ENCODE measurements at places on chromosomes 5 and 9. TPM values are rescaled to one million over a fixed set of nuclear protein-coding genes. Genes with fewer than 3 reads are reported as not detected.

KCNMB1 gene
- 10.8 TPM for total RNA-seq

SH3GL2 gene
- 4.5 TPM for total RNA-seq

EEIG1 gene
- total RNA-seq, result 30.4 TPM

FAM193B gene
- 22.8 TPM for total RNA-seq

ADAMTS6 gene
- 23.1 TPM for total RNA-seq

ABLIM3 gene
- total RNA-seq, result 9.8 TPM

RLN2 gene
- not detected for total RNA-seq

DIRAS2 gene
- total RNA-seq, result 2.2 TPM

HSPB3 gene
- total RNA-seq, result 12.4 TPM

GRCh38 chr5:72597456-72597948 lies 90.3 kb upstream of the ZNF366 start:
- no peak for DNase-seq

- DNase-seq, result no peak
Measured at GRCh38 chr5:176630681-176631222, 277 bp downstream of the EIF4E1B start.

- no peak for DNase-seq
Measured at GRCh38 chr5:123436201-123436600, 13.0 kb upstream of the CEP120 start.

DNA sequence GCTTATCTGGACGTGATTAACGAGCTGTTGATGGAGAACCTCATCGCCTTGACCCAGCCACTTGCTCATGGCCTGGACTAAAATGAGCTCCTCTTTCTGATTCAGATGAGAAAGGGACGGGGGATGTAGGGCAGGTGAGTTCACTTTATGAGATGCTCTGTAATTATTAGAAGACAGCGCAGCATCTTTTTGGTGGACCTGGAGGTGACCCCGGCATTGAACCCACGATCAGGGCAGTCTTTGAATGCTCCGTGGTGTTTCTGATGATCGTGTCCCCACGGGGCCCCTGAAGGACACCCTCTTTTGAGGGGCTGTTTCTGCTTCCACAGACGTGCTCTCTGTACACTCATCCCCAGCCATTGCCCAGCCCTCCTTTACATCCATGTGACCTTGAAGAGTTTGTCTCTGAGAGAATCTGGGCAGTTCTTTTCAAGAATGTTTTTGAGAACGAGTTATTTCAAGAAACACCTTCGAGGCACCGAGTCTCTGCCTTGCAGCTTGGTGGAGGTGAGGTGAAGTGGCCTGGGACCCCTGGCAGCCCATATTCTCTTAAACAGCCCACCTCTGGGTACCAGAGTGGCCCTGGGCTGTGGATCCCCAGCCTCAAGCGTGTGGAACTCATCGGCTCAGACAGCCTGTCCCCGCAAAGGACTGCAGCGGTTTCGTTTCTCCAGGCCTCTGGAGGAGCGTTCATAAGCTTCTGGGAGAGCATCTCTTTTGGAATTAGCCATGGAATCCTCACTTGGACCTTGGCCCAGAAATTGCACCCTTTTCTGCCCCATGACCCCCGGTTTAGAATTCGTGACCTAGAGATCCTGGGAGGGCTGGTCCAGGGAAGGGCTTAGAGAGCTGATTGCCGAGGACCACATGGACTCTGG lies 50.3 kb downstream of the COL5A1 start:
- DNase-seq, result no peak

DNA sequence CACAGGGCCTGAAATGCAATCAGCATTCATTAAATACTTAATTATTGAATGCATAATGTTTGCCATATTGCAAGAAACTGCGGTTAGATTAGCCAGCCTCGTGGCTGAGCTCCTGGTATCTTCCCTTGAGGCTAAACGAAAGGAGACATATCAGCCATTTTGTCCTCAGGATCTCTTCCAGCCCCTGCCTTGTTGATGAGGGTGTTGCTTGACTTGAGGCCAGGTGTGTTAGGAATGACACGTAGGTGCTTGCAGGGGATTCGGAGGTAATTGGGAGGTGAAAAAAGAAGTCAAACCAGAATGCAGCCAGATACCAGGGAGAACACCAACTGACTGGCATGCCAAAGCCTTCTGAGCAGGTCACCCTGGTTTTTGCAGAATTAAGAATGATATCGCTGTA lies 12.5 kb downstream of the SH3RF2 start:
- DNase-seq, result no peak

DNA sequence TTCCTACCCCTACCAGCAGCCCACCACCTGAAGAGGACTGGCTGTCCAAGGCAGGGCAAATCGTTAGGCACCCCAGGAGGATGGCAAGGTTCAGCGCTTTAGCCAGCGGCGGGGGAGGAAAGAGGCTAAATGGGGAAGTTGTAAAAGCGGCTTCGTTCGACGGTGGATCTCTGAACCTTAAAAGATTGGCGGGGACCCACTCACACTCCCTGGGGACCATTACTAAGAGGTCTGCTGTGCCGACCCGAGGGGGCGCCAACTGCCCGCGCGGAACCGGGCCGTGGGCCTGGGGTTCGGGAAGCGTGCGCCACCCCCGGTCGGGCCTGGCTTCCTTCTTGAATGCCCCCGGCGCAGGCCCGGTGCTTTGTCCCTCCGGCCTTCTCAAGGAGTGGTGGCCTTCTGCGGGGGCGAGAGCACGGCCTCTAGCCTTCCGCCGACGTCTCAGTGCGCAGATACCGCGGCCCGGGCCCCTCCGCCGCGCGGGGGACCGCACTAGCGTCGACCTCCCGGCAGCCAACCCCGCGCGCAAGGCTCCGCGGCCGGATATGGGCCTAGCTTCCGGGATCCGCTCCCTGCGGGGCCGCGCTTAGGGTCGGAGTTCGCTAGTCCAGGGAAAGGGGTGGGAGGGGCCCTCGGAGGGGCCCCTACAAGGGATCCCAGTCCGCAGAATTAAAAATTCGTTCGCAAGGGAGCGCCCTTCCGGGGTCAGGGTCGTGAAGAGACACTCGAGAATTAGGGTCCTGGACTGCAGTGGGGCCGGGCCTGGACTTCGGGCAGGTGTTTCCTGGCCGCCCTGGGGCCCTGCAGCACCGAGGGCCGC lies 10.5 kb downstream of the NR2F1-AS1 start:
- DNase-seq, result no peak

DNA sequence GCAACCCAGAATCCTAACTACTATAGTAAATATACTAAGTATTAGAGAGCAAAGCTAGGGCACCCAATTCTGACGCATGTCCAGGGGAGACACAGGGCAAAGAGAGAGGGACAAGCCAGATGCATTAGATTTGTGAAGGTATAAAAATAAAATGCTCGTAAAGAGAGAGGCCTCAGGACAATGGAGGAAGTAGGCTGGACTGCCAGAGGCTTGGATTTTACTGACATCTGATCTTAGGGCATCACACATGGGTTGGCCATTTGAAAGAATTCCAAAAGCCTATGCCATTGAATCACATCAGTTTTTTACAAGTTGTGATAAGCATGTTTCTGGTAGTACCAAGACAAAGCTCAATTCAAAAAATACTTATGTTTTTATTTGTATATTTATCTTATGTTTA lies 149.3 kb upstream of the MSX2 start:
- no peak for DNase-seq

DNA sequence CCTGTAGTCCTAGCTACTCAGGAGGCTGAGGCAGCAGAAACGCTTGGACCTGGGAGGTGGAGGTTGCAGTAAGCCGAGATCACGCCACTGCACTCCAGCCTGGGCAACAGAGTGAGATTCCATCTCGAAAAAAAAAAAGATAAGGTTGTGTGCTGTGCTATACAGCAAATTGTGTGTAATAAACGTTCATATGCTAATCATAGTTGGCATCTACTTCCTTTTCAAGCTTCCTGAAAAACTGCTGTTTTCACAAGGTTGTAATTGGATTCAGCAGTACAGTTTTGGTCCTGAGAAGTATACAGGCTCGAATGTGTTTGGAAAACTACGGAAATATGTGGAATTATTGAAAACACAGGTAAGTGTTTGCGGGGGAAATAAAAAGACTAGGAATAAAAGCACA lies 25.5 kb downstream of the OTULINL start:
- DNase-seq, result no peak

DNA sequence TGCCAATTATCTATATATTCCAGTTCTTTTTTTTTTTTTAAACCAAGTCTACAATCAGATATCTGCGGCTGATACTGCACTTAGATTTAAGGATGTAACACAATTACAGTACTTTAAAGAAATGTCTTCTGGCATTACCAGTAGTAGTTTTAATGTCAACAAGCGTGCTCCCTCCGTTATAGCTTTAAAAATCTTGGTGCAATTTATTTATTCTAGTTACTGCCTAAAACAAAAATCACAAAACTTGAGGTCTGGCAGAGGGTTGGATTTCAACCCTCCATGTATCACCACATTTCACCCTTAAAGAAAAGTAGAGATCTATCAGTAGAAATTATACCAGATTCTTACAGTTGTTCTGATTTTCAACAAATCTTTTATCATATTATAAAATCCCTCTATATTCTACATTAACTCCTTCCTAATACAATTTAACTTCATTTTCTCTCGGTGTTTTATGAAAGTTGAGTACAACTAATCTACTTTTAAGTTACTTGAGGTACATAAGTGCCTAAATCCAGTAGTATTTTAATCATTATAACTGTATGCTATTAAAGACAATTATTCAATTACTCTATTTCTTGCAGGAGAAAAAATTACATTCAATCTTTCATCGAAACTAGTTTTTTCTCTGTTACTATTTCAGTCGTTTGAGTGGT lies 2.0 kb upstream of the RICTOR start:
- no peak for DNase-seq

- no peak for DNase-seq
Measured at GRCh38 chr5:97553604-97554452, 370.8 kb upstream of the RIOK2 start.

DNA sequence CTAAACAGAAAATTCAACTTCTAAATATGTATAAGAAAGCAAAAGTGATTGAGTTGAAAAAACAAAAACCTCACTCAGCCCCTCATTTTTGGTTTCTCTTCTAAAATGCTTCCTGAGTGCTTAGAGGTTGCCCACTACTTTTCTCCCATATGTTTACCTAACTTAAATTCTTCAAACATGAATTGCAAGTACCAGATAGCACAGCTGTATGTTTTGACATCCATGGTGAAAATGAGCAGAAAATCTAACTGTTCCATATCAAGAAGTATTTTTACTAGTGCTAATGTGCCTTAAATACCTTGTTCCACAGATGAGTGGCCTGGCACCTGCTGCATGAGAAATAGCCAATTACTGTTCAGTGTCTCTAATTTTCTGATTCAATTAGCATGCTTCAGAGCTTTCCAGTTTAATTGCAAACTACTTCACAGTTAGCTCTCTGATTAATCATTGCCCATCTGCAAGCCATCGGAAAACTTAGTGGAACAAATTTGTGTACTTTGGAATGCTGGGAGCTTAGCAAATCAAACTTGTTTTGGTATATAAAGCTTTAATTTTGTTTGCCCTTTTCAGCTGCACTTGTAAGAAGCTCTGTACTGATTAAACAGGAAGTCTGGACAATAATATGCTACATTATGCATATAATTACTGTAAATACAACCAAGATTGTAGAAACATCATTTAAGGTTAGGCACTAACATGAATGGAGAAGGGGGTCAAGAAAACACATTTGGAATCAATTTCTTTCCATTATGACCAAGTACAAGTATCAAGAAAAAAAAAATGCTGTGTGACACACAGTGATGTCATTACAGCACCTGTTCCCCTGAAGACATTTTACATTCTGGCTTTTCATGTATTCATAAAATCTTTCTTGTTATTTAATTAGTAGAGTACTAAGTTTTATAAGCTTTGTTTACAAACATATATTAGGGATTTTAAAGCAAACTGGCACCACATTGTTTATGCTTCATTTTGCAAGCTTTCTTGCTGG lies 65.6 kb downstream of the POU5F2 start:
- no peak for DNase-seq

DNA sequence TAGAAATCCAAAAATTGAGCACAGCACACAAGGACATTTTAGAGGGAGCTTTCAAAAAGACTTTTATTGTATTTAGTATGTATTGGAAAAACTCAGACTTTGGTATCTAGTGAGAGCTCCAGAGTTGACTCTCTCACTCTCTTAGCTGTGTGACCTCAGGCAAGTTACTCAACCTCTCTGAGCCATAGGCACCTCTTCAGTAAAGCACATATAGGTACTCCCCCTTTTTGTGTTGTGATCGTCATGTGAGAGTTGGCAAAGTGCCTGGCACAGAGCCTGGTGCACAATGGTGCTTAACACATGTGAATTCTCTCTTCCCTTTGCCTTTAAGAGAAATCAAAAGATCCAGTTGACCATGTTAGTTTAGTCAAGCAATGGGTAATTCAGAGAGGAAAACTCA lies 186.2 kb downstream of the TMEM38B start:
- DNase-seq, result no peak

GRCh38 chr9:105439428-105439827 lies 8.4 kb upstream of the FSD1L start:
- DNase-seq, result no peak

DNA sequence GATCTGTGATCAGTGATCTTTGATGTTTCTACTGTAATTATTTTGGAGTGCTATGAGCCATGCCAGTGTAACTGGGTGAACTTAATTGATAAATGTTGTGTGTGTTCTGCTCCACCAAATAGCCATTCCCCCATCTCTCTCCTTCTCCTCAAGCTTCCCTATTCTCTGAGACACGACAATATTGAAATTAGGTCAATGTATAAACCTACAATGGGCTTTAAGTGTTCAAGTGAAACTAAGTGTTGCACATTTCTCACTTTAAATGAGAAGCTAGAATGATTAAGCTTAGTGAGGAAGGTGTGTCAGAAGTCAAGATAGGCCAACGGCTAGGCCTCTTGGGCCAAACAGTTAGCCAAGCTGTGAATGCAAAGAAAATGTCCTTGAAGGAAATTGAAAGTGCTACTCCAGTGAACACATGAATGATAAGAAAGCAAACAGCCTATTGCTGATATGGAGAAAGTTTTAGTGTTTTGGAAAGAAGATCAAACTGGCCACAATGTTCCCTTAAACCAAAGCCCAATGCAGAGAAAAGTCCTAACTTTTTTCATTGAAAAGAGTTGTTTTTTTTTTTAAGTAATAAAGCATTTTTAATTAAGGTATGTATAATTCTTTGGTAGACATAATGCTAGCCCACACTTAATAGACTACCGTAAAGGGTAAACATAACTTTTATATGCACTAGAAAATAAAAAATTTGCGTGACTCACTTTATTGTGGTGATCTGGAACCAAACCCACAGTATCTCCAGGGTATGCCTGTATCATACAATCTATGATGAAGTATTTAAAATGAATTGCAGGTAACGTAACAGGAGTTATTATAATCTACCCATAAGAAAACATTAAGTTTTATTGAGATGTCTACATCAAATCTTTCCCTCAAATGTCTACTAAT lies 42.5 kb upstream of the ALDH1A1 start:
- no peak for DNase-seq

Data from urinary bladder (tissue), 4 donors.